ENCODE measurements at places on chromosomes 5 and 9.

GRCh38 chr9:104555521-104555920, 13.4 kb upstream of the OR13C8 start:
- DNase-seq, result no peak

DNA sequence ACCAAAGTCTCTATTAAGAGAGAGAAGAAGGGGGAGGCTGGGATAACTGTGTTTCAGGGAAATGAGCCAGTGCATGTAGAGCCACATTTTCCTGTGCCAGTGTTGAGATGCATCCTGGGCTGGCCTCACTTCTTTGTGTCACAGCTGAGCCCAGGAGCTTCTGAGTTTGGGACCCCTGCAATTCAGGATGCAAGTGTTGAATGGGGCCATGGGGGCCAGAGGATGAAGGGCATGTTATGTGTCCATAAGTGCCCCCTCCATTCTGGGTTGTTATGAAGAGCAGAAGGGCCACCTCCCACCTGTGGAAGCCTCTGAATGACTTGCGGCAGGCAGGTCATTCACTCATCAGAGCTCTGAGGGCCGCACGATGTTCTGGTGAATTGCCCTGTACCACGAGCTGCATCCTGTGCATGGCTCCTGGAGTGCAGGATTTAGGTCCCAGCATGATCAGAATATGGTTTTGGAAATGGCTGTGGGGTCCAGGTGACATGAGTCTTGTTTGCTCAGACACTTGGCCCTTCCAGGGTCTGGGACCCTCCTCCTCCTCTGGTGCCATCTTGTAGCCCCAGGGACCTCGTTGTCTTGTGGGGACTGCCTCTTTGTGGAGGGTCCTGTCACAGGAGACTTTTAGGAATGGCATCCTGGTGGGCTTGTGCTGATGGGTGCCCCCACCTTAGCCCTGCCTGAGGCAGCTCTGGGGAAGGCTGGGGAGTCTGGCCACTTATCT, 115.4 kb upstream of the PITX1 start:
- no peak for DNase-seq

GRCh38 chr5:61178702-61179101, 16.4 kb upstream of the SMIM15 start:
- no peak for DNase-seq

DNA sequence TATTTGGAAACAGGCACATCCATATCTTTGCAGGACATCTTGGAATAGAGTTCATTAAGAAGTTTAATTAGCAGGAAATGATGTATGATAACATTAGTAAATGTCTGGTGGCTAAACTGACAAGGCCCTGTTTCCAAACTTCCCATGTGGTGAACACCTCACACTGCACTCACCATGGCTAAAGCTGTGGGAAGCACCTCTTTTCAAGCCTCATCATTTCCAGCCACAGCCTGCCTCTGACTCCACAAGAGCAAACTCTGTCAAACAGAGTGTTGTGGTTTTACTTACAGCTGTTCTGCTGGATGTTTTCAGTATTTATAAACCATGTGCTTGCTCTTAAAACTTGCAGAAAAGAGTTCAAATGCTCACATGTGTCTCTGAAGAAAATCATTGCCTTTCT, 14.9 kb upstream of the NDUFB6 start:
- DNase-seq, result peak; percentile 30

DNA sequence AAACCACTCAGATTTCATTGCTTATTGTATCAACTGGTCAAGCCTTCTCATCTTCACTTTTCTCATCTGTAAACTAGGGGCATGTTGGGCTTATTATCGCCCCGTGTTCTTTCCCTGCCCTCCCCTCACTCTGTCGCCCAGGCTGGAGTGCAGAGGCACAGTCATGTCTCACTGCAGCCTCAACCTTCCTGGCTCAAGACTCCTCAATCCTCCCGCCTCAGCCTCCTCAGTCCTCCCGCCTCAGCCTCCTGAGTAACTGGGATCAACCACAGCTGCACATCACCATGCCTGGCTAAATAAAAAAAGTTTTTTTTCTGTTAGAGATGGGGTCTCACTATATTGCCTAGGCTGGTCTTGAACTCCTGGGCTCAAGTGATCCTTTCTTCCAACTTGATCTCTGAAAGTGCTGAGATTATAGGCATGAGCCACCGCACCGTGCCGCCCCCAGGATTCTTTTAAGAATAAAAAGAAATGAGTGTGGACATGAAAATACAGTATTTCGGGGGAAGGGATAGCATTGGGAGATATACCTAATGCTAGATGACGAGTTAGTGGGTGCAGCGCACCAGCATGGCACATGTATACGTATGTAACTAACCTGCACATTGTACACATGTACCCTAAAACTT, 2.0 kb downstream of the MAML1 start:
- DNase-seq, result no peak

- no peak for DNase-seq
Observed at GRCh38 chr5:95007921-95008597, 276.8 kb downstream of the MCTP1 start.

- no peak for DNase-seq
Observed at GRCh38 chr5:160507221-160507721, 85.6 kb downstream of the PTTG1 start.

- DNase-seq, result no peak
Observed at GRCh38 chr9:14957109-14957508, 46.9 kb upstream of the FREM1 start.

DNA sequence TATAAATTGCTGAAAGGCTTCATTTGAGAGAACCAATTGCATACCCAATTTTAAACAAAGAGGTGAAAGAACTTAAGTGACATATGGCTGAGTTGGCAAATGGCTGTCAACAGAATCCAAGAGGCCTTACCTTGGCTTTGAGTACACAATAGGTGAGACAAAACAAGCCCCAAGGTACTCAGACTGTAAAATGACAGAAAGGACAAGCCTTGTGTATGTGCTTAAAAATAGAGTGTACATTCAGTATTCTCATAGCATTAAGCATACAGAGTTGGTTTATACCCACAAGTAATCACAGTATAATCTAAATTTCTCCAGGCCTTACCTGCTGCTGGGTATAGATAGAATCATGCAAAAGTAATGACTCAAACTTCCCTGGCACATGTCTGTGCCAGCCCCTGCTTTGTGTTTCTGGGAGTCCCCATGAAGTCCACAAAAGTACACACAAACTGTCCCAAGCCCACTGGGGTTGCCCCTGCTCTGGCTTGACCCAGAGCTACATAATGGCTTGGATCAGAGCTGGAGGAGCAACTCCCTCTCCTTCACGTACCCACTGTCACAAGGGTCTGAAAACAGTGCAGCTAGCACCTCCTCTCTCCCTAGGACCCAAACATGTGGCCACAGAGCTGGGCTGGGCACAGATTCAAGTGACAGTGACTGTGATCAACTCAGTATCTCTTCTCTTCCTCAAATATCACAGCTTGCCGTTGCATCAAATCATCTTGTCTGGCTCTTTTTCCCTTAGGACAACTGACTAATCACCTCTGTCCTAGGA, 250.8 kb downstream of the ENC1 start:
- no peak for DNase-seq

- DNase-seq, result peak; percentile 13
Observed at GRCh38 chr9:137878146-137878941, 762 bp downstream of the CACNA1B start.

DNA sequence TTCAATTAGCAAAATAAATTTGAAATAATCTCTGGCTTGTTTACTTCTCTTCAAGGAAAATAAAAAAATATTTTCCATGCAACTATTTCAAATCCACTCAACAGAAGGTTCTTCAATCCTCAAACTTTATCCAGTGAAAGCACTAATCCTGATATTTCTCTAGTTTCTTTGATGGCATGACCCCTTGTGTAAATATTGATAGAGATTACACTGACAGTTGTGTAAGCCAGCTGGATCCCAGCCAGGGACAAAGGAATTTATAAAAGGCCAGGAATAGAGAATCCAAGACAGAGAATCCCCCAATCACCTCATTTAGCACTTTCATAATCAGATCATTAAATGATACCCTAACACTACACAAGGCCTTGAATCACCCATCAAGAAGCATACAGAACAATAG, 135.2 kb downstream of the GNA14 start:
- DNase-seq, result peak; percentile 31

GRCh38 chr9:134066526-134066912, 1.3 kb downstream of the BRD3 start:
- DNase-seq, result peak; percentile 47

DNA sequence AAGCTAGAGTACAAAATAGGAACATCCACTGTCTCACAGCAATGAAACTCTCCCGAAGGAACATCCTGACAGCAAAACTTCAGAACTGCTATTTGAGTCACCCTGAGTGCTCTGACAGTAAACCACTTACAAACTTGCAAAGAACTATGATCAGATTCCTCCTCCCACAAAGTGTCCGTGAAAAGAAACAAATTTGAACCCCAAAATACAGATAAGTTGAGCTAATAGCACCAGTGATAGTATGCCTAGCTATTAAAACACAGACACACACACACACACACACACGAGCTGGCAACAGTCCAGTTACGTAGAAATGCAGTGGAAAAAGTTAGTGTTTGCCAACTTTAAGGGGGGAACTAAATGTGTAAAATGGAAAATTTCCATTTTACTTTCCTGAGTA, 3.1 kb upstream of the GLIS3 start:
- peak; percentile 78 for DNase-seq

DNA sequence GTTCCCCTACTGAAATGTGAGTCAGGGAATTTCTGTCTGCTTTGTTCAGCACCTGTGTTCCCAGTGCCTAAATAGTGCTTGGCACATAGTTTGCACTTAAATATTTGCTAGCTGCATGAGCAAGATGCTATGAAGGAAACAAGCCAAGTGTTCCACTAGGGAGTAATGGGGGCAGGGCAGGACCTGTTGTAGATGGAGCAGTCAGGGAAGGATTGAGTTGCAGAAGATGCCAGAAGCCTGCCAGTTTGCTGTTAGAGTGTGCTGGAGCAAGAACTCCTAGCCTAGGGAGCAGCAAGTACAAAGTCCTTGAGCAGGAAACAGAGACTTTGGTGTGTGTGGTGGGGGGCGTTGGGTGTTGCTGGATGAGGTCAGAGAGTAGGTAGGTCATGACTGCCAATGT, 87.5 kb downstream of the DAB2IP start:
- DNase-seq, result no peak

DNA sequence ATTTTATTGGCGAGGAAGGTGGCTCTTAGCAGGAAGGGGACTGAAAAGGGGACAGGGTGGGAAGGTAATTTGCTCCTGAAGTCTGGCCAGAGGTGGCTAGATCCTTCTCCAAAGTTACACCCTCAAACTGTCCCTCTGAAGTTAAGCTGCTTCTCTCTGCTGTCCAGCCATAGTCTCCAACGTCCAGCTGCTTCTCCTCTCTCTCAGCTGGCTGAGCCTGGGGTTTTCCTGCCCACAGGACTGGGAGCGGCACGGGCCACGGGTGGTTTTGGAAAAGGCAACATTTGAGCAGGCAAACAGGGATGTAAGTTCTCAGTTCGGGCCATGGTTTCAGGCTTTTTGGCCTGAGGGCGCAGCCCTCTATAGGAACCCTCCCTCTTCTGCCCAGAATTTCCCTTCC, 128.3 kb downstream of the YIPF5 start:
- DNase-seq, result no peak

DNA sequence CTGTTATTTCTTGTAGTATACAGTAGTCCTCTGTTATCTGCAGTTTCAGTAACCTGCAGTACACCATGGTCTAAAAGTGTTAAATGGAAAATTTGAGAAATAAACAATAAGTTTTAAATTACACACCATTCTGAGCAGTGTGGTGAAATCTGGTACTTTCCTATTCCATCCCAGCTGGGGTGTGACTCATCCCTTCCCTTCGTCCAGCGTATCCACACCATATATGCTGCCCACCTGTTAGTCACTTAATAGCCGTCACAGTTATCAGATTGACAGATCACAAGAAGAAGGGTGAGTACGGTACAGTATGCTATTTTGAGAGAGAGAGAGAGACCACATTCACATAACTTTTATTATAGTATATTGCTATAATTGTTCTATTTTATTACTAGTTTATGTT, 28.9 kb downstream of the FAM151B start:
- peak; percentile 92 for DNase-seq

DNA sequence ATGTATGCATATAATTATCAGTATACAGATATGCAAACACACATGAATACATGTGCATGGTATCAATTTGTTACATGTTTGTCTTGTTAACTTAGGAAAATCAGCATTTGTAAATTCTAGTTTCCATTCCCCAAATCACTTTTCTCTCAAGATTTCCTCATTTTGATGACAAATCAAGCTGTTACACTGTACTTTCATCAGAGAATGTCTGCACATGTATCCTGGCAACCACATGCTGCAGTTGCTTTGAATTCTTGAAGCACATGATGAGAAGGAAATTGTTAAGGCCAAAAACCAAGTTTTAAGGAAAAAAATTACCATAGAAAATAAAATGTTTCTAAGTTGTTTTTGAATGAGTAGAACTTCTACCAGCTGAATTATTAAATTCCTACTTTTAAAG, 1834.5 kb downstream of the EFNA5 start:
- peak; percentile 67 for DNase-seq

DNA sequence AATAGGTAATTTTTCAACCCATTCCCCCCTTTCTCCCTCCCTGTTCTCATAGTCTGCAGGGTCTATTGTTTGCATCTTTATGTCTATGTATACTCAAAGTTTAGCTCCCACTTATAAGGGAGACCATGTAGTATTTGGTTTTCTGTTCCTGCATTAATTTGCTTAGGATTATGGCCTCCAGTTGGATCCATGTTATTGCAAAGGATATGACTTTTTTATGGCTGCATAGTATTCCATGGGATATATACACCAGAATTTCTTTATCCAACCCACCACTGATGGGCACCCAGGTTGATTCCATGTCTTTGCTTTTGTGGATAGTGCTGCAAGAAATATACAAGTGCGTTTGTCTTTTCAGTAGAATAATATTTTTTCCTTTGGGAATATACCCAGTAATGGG, 761.6 kb upstream of the GRAMD2B start:
- no peak for DNase-seq

DNA sequence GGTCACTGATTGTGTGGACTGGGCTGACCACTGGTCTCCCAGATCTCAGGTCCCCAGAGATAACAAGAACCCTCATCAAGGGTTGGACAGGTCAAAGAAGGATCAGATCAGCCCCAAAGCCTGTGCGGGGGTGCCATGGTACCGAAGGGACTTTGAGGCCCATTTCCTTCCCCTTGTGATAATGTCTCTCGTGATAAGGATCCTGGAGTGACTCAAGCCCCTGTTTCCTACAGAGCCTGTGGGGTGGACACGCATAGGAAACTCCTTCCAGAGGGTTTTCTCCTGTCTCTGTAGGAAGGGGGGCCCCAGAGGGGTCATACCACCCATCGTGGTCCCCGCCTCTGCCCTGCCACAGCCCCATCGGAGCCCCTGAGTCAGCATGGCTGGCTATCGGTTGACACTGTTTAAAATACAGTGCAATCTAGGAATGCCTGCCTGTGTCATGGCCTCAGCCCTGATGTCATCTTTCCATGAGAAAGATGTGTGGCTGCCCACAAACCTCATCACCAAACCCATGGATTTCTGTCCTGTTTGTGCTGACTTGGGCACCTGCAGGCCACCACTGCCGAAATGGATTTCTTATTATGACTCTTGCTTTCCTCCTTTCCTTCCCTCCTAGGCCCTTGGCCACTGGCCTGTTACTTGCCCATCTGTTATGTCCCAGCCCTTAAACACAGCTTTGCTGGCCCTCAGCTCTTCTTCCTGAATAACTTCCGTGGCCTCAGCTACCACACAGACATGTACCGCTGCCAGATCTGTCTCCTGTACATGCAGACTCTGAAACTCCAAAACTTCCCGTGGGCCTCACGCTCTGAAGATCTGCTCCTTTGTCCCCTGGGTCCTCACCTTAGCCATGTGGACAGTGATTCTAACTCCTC, 2.9 kb upstream of the CSF2 start:
- DNase-seq, result peak; percentile 66

- no peak for DNase-seq
Observed at GRCh38 chr9:121782514-121783110, 131.2 kb downstream of the DAB2IP start.

- no peak for DNase-seq
Observed at GRCh38 chr9:132780230-132781007, 97.7 kb downstream of the AK8 start.
